NCI-H1092 (cell line): ENCODE measurements at places on chromosomes 2 and 18.

GRCh38 chr2:237039301-237040031 lies 46.2 kb upstream of the COPS8 start:
- DNase-seq = no peak

DNA sequence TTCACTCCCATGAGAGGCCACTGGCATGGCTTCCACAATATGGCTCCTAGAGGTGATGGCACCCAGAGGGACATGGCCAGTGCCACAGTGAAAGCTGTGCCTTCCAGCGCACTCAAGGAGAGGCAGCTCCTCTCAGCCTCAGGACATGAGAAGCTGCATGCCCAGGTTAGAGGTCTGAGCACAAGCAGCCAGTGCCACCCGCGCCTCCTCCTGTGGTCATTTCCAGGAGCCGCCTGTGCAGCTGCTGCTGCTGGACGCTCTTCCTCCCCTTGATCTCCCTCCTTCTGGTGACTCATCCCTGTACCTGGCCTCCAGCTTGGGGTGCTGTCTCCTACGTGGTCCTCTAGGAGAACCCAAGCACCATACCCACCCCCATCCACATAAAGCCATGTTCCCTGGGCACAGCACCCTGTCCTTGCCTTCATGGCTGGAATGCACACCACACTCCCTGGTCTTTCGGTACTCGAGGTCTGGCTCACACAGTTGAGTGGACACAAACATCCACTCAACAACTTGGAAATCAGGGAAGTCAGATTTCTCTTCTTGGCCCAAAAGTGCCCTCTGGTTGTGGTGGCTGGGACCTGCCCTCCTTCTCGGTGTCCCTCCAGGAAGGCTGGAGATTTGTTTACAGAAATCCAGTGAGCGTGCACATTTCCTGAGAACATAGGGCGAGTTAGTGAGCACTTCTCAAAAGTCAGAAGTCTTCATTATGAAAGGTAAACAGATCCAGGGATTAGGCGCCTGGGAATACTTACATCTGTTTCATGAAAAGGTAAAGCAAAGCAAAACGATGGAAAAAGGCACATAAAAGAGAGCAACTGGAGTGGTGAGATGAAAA lies 96.7 kb downstream of the EIPR1 start:
- no peak for DNase-seq

GRCh38 chr2:26459991-26460612 lies 17.8 kb downstream of the OTOF start:
- no peak for DNase-seq

GRCh38 chr2:85871494-85872164 lies 17.2 kb downstream of the ST3GAL5 start:
- DNase-seq = no peak

- no peak for DNase-seq
Observed at GRCh38 chr2:121005453-121005852, 269.8 kb downstream of the GLI2 start.

DNA sequence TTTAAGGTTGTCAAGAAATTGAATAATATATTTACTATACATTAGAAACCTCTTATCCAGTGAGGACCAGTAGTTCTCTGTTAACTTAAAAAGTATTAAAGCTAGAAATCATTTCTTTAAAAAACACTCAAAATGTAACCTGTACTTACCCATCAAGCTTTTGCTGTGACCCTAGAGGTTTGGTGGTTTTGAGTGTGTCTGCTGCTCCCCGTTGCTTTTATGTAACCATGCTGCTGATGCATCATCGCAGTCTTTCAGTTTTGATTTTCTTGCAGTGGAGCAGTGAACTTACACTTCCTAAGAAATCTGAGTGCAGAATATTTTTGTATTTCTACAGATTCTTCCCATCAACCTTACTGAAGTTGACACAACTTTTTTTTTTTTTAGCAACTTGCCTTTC lies 34.2 kb downstream of the MRPS9 start:
- no peak for DNase-seq

DNA sequence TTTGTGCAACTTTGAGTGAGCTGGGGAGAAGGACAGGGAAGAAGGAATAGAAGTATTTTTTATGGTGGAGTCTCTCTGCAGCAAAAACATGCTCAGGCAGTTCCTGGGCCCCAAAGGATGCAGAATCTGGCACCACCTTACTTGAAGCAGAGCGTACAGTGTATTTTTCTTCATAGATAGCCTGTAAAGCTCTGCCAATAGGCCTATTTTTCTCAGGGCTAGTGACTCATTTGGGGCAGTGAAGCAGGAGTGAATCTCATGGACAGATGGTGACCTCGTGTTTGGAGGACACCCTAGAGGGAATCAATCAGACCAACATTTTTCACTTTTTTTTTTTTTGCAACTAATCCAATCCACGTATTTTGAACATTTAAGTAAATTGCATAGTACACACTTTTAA lies 268.1 kb upstream of the CXCR4 start:
- DNase-seq = no peak

- DNase-seq = no peak
Observed at GRCh38 chr2:109021895-109022300, 32.9 kb upstream of the EDAR start.

GRCh38 chr2:1277634-1278033 lies 135.6 kb upstream of the TPO start:
- DNase-seq = no peak

- DNase-seq = no peak
Observed at GRCh38 chr18:79516441-79516931, 120.8 kb downstream of the NFATC1 start.

GRCh38 chr2:205270689-205271088 lies 411.6 kb upstream of the NRP2 start:
- DNase-seq = no peak

GRCh38 chr18:24633121-24633520 lies 172.7 kb downstream of the HRH4 start:
- no peak for DNase-seq

GRCh38 chr2:162573288-162573687 lies 229.4 kb downstream of the GCA start:
- no peak for DNase-seq

DNA sequence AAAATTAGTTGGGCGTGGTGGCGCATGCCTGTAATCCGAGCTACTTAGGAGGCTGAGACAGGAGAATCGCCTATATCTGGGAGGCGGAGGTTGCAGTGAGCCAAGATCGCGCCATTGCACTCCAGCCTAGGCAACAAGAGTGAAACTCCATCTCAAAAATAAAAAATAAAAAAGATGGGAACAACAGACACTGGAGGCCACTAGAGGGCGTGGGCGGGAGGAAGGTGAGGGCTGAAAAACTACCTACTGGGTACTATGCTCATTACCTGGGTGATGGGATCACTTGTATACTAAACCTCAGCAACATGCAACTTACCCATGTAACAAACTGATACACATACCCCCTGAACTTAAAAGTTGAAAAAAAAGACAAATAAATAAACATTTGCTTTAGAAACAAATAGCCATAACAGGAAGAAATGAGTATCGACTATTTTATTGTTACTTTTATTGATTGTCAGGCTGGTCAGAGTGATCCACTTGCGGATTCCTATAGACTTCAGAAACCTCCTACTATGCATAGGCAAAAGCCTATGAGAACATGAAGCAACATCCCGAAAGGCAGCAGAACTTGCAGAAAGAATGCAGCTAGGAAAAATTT lies 61.0 kb downstream of the TMEM163 start:
- no peak for DNase-seq

DNA sequence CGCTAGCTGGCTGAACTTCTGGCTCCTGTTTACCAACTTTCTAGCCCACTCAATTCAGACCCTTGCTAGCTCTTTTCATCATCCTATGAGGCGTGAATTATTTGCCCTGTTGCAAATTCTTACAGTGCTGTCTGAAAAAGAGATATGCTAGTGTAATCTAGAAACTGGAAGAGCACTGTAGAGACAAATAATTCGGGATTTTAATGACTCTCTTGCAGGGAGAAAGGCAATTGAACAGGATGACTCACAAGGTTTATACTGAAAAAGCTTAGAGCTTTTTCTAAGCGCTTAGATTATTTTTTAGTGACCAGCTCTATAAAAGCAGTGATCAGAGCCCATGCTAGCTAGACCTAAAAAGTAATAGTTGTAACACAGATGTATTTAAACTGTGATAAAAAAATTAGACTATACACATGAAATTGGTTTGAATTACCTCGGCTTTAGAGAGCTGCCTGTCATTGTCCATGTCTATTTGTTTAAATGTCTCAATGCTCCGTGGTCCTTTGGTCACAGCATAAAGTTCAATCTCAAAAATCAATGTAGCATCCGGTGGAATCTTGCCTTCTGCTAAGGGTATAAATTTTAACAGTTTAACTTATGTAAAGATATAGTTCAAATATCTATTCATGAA lies 9.1 kb downstream of the FKBP7 start:
- no peak for DNase-seq
